WERI-Rb-1 (cell line): ENCODE measurements at places on chromosomes 3 and 15.

GRCh38 chr15:43969802-43970375 lies 143.1 kb downstream of the WDR76 start:
- no peak for DNase-seq

DNA sequence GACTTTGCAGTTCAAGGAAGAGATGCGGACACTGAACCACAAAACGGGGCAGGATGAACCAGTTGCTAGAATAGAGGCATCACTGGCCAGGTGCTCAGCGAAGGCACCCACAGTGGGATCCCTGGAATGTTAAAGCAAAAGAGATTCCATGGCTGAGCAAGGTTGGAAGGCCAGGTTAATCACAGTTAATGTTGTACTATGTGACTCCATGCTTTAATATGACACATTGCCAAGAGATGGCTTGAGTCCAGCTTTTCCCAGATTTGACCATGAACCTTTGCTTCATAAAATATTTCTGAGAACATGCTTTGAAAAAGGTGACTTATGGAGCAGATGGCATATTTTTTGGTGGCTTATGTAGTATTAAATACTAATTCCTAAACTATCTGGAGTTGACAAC lies 76.2 kb upstream of the CMTM7 start:
- DNase-seq: no peak

DNA sequence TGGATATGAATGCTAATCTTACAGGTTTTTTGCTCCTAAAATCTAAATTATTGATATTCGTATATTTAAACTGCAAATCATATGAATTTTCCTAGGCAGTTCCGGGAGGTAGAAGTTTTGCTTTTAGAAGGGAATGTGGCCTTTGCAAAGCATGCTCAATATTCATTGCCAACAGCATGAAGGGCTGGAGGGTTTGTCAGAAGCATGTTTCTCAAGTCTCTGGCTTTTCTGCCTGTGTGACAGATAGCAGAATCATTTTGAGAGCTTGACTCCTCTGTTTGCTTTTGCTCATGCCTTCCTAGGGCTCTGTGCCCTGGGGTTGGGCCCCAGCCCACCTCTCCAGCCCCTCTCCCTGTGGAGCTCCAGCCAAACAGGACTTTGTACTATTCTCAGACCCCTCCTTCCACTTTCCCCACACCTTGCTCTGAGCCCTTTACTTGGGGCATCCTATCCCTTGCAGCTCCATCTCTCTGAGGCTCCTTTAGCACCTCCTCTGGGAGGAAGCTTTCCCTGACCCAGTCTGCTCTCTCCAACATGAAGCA lies 91.3 kb downstream of the ARNT2 start:
- no peak for DNase-seq

DNA sequence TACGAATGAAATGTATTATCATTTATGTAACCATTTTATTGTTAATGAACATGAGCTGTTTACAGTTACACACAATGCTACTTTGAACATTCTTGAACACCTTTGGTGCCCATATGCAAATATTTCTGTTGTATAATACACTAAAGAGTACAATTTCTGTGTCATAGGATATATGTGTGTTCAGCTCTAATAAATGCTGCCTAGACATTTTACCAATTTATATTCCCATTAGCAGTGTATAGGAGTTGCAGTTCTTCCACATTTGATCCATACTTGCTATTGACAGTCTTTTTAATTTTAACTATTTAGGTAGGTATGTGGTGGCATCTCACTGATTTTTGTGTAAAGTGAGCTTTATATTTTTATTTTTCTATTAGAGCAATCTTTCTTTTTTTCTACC lies 331.8 kb downstream of the ZIC1 start:
- DNase-seq: no peak

- no peak for DNase-seq
Observed at GRCh38 chr15:75195766-75196241, 5.9 kb upstream of the C15orf39 start.

DNA sequence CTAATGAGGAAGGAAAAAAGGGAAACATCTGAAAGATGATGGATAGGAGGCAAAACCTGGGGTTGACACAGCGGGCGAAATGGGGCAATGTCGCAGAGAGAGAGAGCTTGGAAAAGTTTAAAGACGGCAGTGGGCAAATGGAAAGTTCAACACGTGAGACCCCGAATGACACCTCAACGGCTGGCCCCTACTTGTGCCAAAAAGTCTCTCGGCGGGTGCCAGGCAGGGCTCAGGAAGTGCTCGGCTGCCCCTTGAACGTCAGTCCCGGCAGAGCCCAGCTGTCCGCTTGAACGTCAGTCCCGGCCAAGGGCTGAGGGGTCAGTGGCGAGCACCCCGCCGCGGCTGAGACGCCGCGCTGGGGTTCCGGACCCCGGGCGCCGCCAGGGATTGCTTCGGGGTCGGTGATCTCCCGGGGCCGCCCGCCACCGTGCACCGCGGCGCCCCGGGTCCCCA lies 658 bp downstream of the EOGT start:
- DNase-seq: peak; percentile 52

- no peak for DNase-seq
Observed at GRCh38 chr3:116812949-116813348, 103.4 kb downstream of the TUSC7 start.

DNA sequence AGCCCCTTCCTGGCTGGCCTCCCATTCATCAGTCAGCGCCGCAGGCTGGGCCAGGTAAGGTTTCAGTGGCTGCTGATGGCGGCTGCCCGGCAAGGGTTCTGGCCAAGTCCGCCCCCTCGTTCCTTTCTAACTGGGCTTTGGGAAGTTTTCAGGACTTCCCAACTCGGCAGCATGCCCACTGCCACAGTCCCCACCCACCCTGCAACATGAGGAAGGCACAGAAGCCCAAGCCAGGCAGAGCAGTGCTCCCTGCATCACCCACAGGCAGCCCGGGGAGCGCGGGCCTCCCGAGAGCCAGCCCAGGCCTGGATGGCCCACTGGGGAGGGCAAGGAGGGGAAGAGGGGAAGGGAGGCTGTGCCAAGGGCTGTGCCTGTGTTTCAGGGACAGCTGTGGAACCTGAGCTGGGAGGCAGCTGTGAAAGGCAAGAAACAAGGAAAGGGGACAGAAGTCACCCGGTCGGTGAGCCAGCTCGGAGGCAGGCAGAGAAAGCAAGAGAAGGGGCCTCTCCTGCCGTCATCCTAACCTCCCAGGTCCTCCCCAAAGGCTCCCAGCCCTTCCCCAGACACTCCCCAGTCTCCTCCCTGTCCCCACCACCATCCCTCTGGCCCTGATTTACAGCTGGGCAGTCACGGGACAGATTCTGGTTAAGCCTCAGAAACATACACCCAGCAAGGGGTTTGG lies 73.9 kb downstream of the CPN2 start:
- DNase-seq: no peak

- DNase-seq: no peak
Observed at GRCh38 chr15:58038426-58039078, 27.0 kb downstream of the ALDH1A2 start.

DNA sequence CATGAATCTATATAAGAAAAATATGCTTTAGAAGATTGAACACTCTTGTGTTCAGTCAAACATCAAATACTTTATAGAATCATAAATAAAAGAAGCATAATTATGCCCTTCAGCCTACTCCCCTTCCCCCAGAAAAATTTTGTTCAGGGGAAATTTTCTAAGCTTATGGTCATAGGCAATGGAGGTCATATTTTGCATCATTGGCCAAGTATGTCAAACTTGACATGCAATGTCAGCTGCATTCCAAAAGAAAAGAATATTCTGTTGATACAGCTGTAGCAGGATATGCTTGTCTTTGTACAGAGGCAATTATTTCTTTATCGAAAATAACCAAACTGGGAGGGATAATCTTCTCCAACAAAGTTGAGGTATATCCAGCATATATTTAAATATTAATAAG lies 328.2 kb downstream of the ZIC1 start:
- DNase-seq: no peak

DNA sequence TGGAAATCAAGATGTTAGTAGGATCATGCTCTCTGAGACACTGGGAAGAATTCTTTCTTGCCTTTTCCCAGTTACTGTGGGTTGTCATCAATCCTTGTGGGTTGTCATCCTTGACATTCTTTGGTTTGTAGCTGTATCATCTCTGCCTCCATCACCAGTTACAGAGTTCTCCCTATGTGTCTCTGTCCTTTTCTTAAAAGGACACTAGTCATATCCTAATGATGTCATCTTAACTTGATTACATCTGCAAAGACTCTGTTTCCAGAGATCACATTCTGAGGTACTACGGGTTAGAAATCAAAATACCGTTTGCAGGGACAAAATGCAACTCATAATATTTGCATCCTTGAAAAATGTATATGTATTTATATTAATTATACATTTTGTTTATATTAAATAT lies 500.4 kb downstream of the ZBBX start:
- no peak for DNase-seq

- no peak for DNase-seq
Observed at GRCh38 chr3:76684946-76685345, 355.0 kb upstream of the ROBO2 start.

GRCh38 chr15:93152951-93153350 lies 63.9 kb upstream of the RGMA start:
- no peak for DNase-seq
